Hepatocyte (in vitro differentiated cells): ENCODE measurements at places on chromosomes 5 and 9.

GRCh38 chr5:116442095-116442534 lies 132.5 kb downstream of the SEMA6A start:
- no peaks in the 10 kb centered on the region for H3K4me1 ChIP-seq
- no peak overlapping the region for H3K27ac ChIP-seq
- no peaks in the 10 kb centered on the region for H3K36me3 ChIP-seq
- DNase-seq: peak; percentile 24
- no peak overlapping the region for H3K4me3 ChIP-seq
- no peaks in the 10 kb centered on the region for H3K27me3 ChIP-seq

DNA sequence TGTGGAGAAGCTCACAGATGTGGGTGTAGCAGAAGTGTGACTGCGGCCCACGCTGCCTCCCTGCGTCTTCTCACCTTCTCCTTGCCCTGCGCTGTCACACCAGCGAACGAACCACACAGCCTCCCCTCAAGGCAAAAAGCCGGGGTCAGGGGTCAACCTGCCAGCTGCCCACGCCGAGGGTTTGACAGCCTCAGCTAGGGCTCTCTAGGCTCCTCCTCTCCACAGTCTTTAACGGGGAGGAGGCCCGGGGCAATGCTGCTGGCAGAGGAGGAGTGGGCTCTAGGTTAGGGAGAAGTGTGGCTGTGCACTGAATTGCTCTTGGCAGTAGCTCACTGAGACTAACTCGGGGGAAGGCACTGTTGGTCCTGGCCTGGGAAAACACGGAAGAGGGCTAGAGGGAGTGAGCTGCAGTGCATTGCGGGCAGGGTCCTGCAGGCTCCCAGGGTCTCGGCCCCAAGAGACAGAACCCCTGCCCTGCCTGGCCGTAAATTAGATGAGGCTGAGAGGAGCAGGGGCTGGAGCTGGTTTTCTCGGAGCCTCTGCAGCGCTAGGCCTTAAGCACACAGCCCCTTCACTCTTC lies 4.2 kb upstream of the TRIM52 start:
- H3K27ac ChIP-seq: no peak overlapping the region
- DNase-seq: no peak
- H3K36me3 ChIP-seq: no peaks in the 10 kb centered on the region
- no peak overlapping the region for H3K4me3 ChIP-seq

- peak; percentile 33 for DNase-seq
- H3K27ac ChIP-seq: peak overlapping the region; percentile 52
- no peaks in the 10 kb centered on the region for H3K4me1 ChIP-seq
- no peaks in the 10 kb centered on the region for H3K27me3 ChIP-seq
- no peak overlapping the region for H3K4me3 ChIP-seq
Measured at GRCh38 chr5:161406880-161407279, 139.6 kb downstream of the GABRB2 start.

DNA sequence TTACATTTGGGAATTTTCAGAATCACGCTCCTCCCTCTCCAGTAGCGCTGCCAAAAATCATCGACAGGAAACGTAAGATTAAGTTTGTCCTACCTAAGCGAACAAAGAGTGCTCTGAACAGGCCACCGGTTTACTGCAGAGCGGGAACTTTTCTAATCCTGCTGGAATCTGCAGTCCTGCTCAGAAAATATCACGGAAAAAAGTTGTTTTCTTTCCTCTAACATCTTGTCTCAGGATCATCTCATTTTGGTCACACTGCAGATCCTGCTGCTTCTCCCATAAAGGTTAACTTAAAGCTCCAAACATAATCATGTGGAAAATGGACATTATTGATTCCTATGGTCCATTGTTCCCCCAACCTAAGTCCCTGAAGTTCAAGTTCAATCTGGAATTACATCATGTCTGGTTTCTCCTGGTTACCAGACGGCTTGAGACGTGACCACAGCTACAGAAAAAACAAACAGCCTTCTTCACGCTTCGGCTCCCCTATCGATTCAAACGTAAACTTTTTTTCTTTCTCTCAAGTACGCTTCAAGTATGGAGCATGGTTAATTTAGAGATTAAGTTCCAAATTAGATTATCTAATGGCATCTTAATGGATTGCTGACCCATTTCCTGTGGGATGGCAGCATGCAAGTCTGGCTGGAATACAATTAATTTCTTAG lies 217.6 kb downstream of the NFIB start:
- no peak overlapping the region for H3K4me3 ChIP-seq
- H3K36me3 ChIP-seq: no peaks in the 10 kb centered on the region
- H3K27me3 ChIP-seq: no peaks in the 10 kb centered on the region

- H3K4me3 ChIP-seq: no peak overlapping the region
- no peak for DNase-seq
- H3K4me1 ChIP-seq: peaks cover 19% of the 10 kb centered on the region
- H3K27me3 ChIP-seq: no peaks in the 10 kb centered on the region
- no peaks in the 10 kb centered on the region for H3K36me3 ChIP-seq
Measured at GRCh38 chr5:139385061-139386049, 2.3 kb upstream of the SLC23A1 start.

DNA sequence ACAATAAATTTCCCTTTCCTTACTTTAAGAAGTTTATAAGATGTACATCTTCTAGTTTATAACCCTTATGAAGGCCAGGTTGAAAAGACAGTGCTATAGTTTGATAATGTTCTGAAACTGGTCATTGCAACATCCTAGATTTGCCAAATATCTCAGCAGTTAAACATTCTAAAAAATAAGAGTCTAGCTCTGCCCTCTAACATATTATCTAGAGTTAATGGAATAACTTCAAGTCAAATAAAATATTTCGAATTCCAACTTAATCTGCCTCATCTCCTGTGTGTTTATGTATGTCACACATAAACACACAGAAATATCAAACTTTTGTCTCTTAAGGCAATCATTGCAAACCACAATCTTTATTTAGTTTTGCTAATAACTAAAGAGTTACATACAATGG lies 796.6 kb downstream of the TLE1 start:
- no peak overlapping the region for H3K27ac ChIP-seq
- H3K27me3 ChIP-seq: no peaks in the 10 kb centered on the region
- no peaks in the 10 kb centered on the region for H3K36me3 ChIP-seq
- no peak overlapping the region for H3K4me3 ChIP-seq
- no peaks in the 10 kb centered on the region for H3K4me1 ChIP-seq

DNA sequence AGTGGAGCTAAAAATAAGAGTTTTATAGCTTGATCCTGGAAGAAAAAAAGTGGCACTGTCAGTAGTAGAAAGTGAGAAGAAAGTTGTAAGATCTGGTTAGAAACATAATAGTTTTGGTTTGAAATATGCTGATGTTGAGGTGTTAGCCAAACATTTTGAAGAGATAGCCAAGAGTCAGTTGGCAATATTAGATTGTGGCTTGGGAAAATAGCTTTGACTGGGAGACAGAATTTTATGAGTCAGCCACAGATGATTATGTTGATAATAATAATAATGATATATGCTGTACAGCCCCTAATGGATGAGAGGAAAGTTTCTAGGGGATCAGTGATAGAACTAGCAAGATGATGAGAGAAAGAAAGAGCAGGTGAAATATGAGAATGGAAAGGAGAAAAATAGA lies 12.4 kb upstream of the CDH18 start:
- H3K4me3 ChIP-seq: no peak overlapping the region
- DNase-seq: no peak
- H3K27ac ChIP-seq: no peak overlapping the region
- H3K27me3 ChIP-seq: no peaks in the 10 kb centered on the region
- H3K36me3 ChIP-seq: no peaks in the 10 kb centered on the region

- no peaks in the 10 kb centered on the region for H3K36me3 ChIP-seq
- no peak overlapping the region for H3K4me3 ChIP-seq
- no peak overlapping the region for H3K27ac ChIP-seq
- H3K4me1 ChIP-seq: no peaks in the 10 kb centered on the region
- DNase-seq: no peak
Measured at GRCh38 chr9:126699401-126699881, 85.7 kb downstream of the LMX1B start.

- H3K4me1 ChIP-seq: peaks cover 13% of the 10 kb centered on the region
- no peak for DNase-seq
Measured at GRCh38 chr9:6631207-6631512, 14.4 kb downstream of the GLDC start.

DNA sequence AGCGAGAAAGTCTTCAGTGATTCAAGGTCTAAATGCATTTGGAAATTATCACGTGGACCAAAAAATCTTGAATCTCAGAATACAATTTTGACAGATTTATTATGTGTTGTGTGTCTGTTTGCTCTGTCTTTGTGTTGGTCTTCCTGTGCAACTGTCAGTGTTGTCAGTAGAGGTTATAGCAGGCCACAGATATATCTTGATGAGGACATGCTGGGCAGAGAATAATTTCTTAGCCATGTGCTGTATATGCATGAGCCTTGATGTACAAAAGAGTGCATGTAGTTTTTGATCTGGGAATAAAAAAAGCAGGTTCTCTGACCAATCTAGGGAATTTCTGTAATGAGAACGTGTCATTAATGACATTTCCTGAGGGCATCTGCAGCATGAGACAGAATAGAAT lies 57.6 kb downstream of the ZSWIM6 start:
- no peak for DNase-seq
- peaks cover 17% of the 10 kb centered on the region for H3K4me1 ChIP-seq
- H3K36me3 ChIP-seq: no peaks in the 10 kb centered on the region

GRCh38 chr9:120137186-120137840 lies 442.7 kb downstream of the CDK5RAP2 start:
- H3K4me3 ChIP-seq: no peak overlapping the region
- no peaks in the 10 kb centered on the region for H3K4me1 ChIP-seq
- no peaks in the 10 kb centered on the region for H3K36me3 ChIP-seq
